ENCODE measurements at places on chromosomes 11 and 22.

- DNase-seq = no peak
Measured at GRCh38 chr11:90558328-90558865, 335.5 kb upstream of the CHORDC1 start.

GRCh38 chr11:6771926-6772893 lies at the start of gene OR2AG2:
Gene OR2AG2 (minus strand): TSS chr11:6771976. CDS start chr11:6768957, 3,019 bp downstream.
- DNase-seq = no peak

DNA sequence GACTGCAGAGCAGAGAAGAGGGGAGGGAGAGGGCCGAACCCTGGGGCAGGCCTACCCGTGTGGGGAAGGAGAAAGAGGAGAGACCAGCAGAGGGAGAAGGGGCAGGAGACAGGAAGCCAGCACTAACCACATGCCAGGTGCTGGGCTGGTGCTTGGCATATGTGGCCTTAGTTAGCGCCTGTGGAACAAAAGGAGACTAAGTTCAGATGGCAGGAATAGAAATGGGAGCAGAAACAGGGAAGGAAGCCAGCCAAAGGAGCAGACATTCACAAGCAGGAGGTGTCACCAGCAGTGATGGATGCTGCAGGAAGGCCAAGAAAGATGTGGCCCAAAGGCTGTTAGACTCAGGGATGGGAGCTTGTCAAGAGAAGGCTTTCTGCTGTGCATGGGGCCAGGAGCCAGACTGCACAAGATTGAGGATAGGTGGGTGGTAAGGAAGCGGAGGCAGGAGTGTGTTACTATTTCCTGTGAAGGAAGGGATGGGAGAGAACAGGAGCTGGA lies 26.7 kb downstream of the TREH start:
- DNase-seq = no peak

DNA sequence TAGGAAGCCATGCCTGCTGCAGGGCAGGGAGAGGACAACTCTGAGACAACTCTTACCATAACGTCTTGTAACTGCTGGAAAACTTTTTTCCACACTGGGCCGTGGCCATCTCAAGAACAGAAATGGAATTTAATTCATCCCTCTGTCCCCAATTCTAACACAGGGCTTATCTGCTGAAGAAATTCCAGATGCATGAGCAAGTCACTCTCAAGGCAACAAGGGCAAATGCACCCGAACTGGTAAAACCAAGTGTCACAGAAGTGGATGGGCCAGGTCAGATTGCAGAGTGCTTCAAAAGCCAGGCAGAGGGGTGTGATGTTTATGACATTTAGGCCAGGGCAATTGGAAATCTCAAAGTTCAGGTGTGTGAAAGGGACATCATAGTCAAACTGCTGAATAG lies 7.4 kb downstream of the SMPD1 start:
- DNase-seq = no peak

GRCh38 chr11:46001448-46001914 lies 79.0 kb downstream of the LARGE2 start:
- no peak for DNase-seq

DNA sequence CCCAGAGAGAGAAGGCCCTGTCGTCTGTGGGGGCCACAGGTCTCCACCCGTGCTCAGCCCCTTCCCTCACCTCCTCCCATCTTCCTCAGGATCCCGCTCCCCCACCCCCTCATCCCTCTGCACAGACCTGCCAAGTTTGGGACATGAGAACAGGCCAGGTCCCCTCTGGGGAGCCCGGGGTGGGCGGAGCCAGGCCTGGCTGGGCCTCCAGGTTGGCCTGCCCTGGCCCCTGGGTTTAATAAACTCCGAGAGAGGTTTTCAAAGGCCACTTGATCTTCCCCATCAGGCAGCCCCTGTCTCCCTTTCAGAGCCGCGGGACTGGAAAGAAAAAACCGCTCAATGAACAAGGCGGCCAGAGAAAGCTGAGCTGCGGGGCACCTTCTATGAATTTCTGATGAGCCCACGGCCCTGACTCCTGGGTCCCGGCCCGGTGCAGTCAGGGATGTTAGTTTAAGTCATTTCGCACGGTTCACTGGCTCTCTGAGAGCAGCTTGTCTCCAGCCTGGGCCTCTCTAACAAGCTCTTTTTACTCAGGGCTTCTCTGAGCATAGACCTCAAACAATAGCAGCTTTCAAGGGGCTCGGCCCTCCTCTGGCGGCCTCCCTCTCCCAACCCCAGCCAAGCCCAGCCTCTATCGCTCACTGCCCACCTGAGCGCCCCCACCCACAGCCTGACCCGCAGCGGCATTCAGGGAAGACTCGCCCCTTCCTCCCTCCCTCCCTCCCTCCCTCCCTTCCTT lies 64.8 kb downstream of the RPUSD4 start:
- DNase-seq = no peak

- no peak for DNase-seq
Measured at GRCh38 chr11:114202011-114202609, 94.1 kb upstream of the NNMT start.

- no peak for DNase-seq
Measured at GRCh38 chr11:115469361-115469760, 34.9 kb downstream of the CADM1 start.

DNA sequence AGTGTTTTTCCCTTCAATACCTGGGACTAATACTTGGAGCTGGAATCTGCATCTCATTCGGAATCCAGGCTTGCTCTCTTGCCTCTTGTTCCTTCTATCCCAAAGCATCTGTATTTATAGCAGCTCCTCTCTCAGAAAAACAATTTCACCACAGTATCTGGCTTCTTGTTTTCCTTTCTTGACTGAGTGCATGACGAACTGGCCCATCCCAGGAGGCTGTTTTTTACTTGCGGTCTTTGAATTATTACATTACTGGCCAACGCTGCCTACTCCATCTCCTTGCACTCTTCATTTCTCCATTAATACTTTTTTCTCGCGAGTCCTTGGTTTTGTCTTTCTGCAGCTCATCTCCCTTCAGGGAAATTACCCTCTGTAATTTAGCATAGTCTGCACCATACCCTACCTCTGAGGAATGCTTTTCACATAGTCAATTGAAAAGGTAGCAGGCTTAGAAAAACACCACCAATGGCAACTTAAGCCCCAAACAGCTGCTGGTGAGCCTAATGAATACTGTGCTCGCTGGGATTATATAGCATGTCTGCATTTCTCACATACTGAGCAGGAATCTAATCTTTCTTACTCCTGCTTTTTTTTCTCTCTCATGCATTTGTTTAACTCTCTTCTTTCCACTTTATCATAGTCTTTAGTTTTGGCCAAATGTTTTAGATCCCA lies 277.4 kb upstream of the SESN3 start:
- no peak for DNase-seq

- no peak for DNase-seq
Measured at GRCh38 chr11:68282141-68282860, 10.5 kb upstream of the C11orf24 start.

DNA sequence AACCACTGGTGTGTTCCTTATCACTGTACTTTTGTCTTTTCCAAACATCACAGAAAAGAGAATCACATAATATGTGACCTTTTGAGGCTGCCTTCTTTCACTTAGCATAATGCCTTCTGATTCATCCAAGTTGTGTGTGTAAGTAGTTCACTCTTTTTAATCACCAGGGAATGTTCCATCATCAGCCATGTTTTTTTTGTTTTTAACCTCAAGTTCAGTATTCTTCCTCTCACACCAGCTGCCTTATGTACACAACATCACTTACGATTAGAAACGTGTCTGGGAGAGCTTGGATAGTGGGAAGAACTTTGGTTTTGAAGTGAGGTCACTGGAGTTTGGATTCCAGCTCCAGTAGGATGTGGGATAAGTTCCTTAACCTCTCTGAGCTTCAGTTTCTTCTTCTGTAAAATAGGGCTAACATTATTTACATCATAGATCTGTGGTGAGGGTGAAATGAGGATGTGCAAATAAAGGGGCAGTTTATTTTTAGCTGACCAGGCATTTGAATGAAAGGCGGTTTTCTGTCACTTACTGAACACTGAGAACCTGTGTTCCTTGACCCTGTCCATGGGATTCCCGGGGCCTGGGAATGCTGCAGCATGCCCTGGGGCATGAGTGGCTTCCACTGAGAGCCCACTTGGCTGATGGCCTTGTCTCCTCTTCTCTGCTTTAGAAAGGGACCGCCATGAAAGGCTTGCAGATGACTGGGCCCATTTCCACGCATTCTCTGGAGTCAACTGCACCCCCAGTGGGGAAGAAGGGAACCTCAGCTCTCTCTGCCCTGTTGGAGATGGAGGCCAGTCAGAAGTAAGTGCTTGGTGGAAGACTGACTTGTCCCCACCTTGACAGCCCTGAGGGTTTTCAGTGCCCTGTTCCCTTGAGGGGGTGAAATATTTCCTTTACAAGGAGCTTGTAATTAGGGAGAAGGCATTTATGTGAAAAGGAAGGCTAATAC lies 92.6 kb downstream of the DEPDC5 start:
- DNase-seq = no peak

- DNase-seq = no peak
Measured at GRCh38 chr11:121841487-121842191, 274.4 kb downstream of the BLID start.

DNA sequence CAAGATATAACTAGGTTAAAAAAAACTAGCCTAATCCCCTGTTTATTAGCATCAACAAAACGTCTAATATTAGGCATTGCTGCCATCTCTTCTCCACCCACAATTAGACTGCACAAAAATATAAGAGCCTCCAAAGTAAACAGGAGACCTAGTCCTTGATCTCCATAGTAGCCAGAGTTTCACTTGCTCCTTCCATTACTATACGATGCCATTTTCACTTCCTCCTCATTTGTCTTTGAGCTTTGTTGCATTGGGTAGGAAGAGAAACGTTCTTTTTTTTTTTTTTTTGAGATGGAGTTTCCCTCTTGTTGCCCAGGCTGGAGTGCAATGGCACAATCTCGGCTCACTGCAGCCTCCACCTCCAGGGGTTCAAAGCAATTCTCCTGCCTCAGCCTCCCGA lies 42.3 kb upstream of the RDX start:
- DNase-seq = no peak

DNA sequence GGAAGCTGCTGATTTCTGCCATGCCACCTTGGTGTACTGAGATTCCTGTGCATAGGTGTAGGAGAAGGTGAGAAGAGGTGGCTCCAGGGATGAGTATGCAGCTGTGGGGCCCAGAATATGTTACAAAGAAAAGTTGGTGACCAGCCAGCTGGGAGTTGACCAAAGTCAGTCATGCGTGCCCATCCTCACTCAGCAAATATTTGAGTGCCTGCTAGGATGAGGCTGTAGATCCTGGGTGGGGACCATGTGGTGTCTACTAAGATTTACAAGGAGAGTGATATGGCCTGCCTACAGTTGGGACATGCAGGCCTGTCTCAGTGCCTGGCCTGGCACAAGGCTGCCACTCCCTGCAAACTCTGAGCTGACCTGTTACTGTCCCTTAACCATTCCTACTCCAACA lies 19.4 kb downstream of the RNF185 start:
- no peak for DNase-seq

- DNase-seq = no peak
Measured at GRCh38 chr22:35589756-35590093, 27.4 kb downstream of the MB start.

DNA sequence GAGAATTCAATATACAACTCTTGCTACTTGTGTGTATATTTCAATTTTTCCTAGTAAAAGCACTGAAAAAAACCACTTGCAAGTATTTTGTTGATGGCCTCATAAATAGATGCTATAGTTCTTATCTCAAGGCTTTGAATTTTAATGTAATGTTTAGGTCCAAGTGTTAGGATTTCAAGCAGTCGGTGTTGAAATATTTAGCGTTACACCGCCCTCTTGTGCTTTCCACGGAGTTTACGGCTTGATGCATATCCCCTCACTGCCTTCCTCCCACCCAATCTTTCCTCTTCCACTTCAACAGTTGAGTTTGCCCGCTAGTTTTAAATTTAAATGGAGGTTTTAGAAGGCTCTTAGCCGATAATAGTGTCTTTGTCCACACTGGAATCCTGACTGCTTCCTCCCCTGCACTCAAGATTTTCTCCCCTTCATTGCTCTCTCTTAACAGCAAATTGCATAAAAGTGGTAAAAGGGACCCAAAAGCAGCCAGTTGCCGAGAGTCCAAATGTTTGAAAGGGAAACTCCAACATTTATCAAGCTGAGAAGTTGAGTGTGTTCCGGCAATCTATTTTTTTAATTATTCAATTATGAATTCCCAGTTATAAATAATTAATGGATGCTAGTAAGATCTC lies 25.9 kb upstream of the HTATIP2 start:
- DNase-seq = no peak

- DNase-seq = no peak
Measured at GRCh38 chr11:102347462-102348370, 702 bp downstream of the BIRC2 start.

- no peak for DNase-seq
Measured at GRCh38 chr11:10376061-10376460, 71.2 kb downstream of the ADM start.

- DNase-seq = no peak
Measured at GRCh38 chr11:126341760-126342161, 13.7 kb upstream of the ST3GAL4 start.

- DNase-seq = no peak
Measured at GRCh38 chr11:63765688-63766241, 2.8 kb downstream of the ZFTA start.

- DNase-seq = no peak
Measured at GRCh38 chr11:100703801-100704575, 16.9 kb downstream of the ARHGAP42 start.

- no peak for DNase-seq
Measured at GRCh38 chr11:41403458-41403857, 56.0 kb downstream of the LRRC4C start.

GRCh38 chr11:66070604-66071380 lies 720 bp downstream of the PACS1 start:
- peak; percentile 32 for DNase-seq

GRCh38 chr11:12045914-12046635 lies 37.6 kb upstream of the DKK3 start:
- DNase-seq = no peak

DNA sequence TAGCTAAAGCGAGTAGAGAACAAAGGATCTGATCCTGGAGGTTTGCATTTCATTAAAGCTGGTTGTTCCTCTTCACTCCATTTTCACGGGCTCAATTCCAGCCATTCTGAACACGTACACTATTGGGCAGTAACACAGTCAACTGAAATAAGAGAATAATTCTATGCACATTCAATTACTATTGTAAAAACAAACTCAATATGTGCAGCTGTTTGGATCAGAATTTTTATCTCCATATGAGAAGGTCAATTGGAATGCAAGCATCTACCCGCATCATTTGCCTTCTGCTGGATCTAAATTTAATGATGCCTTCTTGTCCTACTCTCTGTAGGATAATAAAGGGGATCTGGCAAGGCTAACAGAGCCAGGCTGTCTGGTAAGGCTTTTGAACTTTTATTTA lies 562.8 kb upstream of the CCDC179 start:
- DNase-seq = no peak

DNA sequence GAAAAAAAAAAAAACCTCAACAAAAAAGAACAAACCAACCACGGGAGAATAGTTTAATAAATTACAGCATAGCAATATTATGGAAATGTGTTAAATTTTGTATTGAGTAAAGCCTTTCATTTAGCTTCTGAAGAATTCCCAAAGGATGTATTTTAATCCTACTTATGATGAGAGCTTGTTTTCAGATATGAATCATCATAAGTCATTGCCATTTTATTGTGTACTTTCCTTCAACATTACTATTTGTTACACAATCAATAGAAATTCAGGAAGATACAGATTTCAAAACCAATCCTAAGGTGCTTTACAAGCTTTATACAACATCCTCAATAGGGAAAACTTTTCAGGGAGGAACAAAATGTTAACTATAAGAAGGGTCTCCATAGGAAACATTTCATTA lies 200.6 kb upstream of the CTSC start:
- DNase-seq = no peak

- DNase-seq = no peak
Measured at GRCh38 chr11:93686226-93686625, 24.7 kb downstream of the CEP295 start.

- DNase-seq = no peak
Measured at GRCh38 chr11:96062134-96062533, 138.2 kb upstream of the MTMR2 start.

Data from stimulated activated CD4-positive, alpha-beta T cell treated with anti-CD3 and anti-CD28 coated beads, Interleukin-4, amount 100 ng/mL, for 1 hour (primary cell).